ENCODE measurements at places on chromosomes 1 and 21. TPM values are rescaled to one million over a fixed set of nuclear protein-coding genes. Genes with fewer than 3 reads are reported as not detected.

Gene BRINP3
- total RNA-seq: not detected

Gene SERTAD4
- total RNA-seq: 9.4 TPM

Gene FYB2
- total RNA-seq: 5.0 TPM

Gene OR2T33
- total RNA-seq: 3.3 TPM

DNA sequence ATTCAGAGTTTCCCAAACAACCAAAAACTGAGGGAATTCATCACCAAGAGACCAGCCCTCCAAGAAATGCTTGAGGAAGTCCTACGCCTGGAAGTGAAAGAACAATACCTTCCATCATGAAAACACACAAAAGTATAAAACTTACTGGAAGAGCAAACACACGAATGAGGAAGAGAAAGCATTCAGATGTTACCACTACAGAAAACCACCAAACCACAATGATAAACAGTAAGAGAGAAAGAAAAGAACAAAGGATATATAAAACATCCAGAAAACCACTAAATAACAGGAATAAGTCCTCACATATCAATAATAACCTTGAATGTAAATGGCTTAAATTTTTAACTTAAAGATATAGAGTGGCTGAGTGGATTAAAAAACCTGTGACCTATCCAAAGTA, 58.5 kb upstream of the BCL10 start:
- H3K27ac ChIP-seq: no peak overlapping the region
- DNase-seq: no peak
- peaks cover 15% of the 10 kb centered on the region for H3K4me1 ChIP-seq
- no peak overlapping the region for H3K4me3 ChIP-seq
- no peaks in the 10 kb centered on the region for H3K27me3 ChIP-seq

- peaks cover 27% of the 10 kb centered on the region for H3K4me1 ChIP-seq
- no peaks in the 10 kb centered on the region for H3K27me3 ChIP-seq
- DNase-seq: no peak
Measured at GRCh38 chr1:112460615-112461014, 48.1 kb upstream of the WNT2B start.

GRCh38 chr1:160876311-160876710, 8.7 kb downstream of the ITLN1 start:
- no peak for DNase-seq
- no peaks in the 10 kb centered on the region for H3K36me3 ChIP-seq
- H3K4me3 ChIP-seq: no peak overlapping the region

DNA sequence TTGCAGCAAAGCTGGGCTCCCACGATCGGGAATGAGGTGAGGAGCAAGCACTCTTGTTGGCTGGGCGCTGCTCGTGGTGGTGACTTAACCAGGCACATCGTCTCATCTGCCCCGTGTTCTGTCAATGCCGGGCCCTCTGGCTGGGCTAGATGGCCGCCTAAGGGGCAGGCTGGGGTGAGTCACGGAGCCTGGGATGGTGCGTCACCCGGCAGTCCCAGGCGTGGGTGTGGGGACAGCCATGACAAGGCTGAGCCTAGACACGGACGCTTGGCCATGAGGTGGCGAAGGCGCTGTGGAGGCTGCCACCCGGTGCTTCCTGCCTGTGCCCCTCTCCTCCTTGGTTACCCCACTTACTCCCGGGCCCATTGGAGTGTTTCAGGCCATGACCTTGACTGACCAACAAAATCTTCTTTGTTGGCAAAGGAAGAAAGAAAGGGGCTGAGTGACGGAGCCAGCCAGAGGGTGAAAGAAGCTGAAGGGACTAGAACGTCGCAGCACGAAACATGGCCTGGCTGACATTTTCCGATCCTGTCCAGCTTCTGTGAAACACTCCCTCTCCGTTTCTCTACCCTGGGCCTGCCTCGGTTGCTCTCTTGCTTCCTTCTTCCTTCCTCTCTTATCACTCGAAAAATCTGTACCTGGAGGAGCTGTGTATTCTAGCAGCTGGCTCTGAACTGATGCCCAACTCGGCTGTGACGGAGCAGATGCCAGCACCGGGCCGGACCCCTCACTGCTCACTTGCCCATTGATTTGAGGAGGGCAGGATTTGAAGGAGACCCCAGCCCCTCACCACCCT, 596 bp downstream of the CD247 start:
- no peaks in the 10 kb centered on the region for H3K36me3 ChIP-seq
- H3K4me3 ChIP-seq: peak overlapping the region; percentile 36

GRCh38 chr1:206776229-206776628, 3.9 kb upstream of the IL10 start:
- no peaks in the 10 kb centered on the region for H3K4me1 ChIP-seq
- no peak overlapping the region for H3K27ac ChIP-seq
- no peaks in the 10 kb centered on the region for H3K36me3 ChIP-seq
- no peak overlapping the region for H3K4me3 ChIP-seq
- DNase-seq: no peak

DNA sequence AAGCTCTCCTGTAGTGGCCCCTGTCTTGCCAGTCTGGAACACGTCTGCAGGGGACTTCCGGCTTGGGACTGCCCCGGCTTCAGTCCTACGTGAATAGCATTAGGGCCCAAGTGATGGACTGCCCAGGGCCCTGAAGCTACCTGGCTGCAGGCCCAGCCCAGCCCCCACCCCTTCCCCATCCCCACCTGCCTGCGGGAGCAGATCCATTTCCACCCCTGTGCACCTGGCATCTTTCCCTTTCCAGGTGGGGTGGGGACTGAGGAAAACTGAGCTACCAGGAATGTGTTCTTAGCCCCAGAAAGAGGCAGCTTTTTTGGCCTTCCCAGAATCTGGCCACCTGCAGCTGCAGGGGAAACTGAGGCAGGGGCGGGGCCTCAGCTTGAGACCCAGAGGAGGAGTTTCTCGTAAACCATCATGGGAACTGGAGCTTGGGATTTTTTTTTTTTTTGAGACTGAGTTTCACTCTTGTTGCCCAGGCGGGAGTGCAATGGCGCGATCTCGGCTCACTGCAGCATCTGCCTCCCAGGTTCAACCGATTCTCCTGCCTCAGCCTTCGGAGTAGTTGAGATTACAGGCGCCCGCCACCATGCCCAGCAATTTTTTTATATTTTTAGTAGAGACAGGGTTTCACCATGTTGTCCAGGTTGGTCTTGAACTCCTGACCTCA, 3.2 kb downstream of the EDN2 start:
- peaks cover 29% of the 10 kb centered on the region for H3K4me1 ChIP-seq
- no peak overlapping the region for H3K4me3 ChIP-seq
- H3K36me3 ChIP-seq: no peaks in the 10 kb centered on the region
- no peak for DNase-seq
